ENCODE measurements at places on chromosomes 3 and 15. TPM values are rescaled to one million over a fixed set of nuclear protein-coding genes. Genes with fewer than 3 reads are reported as not detected.

The CLRN1 gene
- 3.6 TPM for polyA plus RNA-seq

The UCN2 gene
- polyA plus RNA-seq: 0.13 TPM

The CADPS gene
- polyA plus RNA-seq: 7.2 TPM

The IMPG2 gene
- not detected for polyA plus RNA-seq

The LRRK1 gene
- polyA plus RNA-seq: 5.6 TPM

The ANKRD34C gene
- polyA plus RNA-seq: not detected

The SCAMP5 gene
- 39.5 TPM for polyA plus RNA-seq

The MGLL gene
- 47.2 TPM for polyA plus RNA-seq

The C3orf62 gene
- 11.1 TPM for polyA plus RNA-seq

DNA sequence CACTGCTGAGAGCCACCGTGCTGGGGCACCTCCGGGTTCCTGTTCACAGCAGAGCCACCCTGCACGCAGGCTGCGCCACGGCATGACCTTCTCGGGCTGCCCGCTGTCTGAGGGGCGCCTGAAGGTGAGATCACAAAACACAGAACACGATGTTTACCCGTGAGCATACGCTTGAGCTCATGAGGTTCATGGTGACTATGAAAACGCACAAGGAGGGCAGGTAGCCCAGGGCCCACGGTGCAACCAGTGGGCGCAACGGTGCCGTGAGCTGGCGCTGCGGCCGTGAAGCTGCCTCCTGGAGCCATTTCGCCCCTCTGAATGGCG is 36.1 kb downstream of the KLHL25 start:
- no peak for DNase-seq

- no peak for DNase-seq
Observed at GRCh38 chr3:171321559-171322360, 138.4 kb downstream of the TNIK start.

GRCh38 chr15:88610701-88611231 is 10.4 kb upstream of the AEN start:
- DNase-seq: no peak

GRCh38 chr3:146125951-146126350 is 35.0 kb downstream of the PLOD2 start:
- no peak for DNase-seq

DNA sequence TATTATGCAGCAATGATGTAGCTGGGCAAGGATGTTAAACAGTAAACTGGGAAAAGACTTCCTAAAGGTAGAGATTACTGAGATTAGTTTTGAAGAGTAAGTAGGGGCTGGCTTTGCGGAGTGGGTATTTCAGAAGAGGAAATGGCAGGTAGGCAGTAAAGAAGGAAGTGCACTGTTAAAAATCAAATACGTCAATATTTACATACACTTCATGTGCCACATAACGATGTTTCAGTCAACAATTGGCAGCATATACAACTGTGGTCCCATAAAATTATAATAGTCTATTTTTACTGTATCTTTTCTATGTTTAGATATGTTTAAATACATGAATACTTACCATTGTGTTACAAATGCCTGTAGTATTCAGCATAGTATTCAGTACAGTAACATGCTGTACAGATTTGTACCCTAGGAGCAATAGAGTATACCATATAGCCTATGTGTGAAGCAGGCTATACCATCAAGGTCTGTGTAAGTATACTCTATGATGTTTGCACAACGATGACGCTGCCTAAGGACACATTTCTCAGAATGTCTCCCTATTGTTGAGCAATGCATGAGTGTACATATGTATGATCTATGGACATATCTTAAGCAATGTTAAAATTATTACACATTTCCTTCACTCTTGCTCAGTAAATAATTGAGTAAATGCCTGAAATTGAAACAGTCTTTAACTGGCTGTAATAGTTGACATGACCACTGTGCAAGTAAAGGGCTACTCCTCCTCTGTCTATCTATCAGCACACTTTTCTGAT is 196.7 kb downstream of the ISL2 start:
- peak; percentile 58 for DNase-seq

GRCh38 chr3:36114353-36114752 is 266.0 kb upstream of the STAC start:
- DNase-seq: no peak

- DNase-seq: no peak
Observed at GRCh38 chr15:80597076-80597475, 98.0 kb upstream of the ABHD17C start.

- peak; percentile 6 for DNase-seq
Observed at GRCh38 chr3:152964911-152965609, 130.1 kb downstream of the P2RY1 start.

DNA sequence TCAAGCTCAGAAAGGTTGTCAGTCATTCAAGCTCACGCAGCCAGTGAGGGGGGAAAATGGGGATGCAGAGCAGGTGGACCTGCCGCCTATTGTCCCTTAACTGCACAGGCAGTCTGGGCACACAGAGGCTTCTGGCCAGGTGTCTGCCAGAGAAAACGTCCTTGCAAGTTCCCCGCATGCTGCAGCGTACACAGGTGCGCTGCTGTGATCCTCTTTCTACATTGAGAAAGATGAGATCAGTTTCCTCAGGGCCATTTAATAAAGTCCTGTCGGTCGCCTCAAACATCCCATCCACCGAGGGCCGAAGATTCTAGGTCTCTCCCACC is 445 bp upstream of the TSEN2 start:
- DNase-seq: no peak

- DNase-seq: no peak
Observed at GRCh38 chr3:144294659-144295538, 323.3 kb downstream of the DIPK2A start.

GRCh38 chr3:36418296-36418695 is 38.0 kb downstream of the STAC start:
- DNase-seq: no peak

- DNase-seq: no peak
Observed at GRCh38 chr15:78650022-78650421, 9.0 kb upstream of the CHRNB4 start.

DNA sequence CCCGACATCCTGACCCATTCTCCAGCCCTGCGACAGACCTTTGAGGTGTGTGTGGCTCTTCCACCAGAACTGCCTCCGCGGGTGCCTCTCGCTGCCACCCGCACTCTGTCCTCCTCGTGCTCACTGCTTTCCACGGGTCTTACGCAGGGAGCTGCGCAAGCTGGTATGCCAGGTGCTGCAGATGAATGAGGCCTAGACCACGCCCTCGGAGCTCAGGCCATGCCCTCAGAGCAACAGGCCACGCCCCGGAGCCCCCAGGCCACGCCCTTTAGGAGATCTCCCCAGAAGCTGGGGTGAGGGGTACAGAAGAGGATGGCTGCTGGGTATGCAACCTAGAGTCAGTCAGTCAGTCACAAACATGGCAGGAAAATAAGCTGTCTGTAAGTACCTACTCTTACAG is 300.3 kb downstream of the GABRG3 start:
- no peak for DNase-seq

DNA sequence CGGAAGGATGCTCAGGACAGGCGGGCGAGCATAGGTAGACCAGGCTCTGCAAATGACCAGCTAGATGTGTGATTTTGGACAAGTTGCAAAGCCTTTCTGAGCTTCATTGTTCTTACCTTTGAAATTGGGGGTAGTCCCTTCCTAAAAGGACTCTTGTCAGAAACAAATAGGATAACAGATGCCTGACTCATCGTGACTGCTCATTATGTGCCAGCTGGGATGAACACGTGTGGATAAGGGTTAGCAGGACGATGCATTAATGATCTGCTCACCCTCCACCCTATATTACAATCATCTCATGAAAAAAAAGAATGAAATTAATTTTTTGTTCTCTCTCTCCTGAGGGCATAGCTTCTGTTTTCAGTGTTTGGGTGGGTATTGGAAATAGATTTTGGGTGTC is 223.4 kb downstream of the NR2F2 start:
- no peak for DNase-seq

- peak; percentile 4 for DNase-seq
Observed at GRCh38 chr3:102979682-102980354, 545.0 kb downstream of the ZPLD1 start.

DNA sequence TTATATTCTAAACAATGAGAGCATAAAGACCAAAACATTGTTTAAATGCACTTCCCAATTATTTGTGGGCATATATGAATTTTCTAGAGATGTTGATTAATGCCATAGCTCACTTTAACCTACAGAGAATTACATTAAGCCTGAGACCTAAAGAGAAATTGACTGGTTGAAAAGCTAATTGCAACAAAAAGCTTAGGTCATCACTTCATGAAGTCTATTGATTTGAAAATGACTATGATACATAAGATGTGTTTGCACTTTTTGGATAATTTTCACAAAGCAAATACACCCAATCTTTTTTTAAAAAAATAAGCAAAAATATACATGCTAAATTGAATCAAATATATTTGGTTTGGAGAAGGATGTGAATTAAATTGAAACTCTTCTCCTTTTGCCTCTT is 532.8 kb upstream of the GOLIM4 start:
- no peak for DNase-seq

- no peak for DNase-seq
Observed at GRCh38 chr3:18393906-18394305, 31.2 kb downstream of the SATB1 start.

GRCh38 chr3:143134471-143134870 is 14.9 kb downstream of the CHST2 start:
- no peak for DNase-seq
